Forelimb muscle (tissue), 1 donor: ENCODE measurements at places on chromosomes 16 and 17. TPM values are rescaled to one million over a fixed set of nuclear protein-coding genes. Genes with fewer than 3 reads are reported as not detected.

CBFA2T3 gene
- 18.9 TPM for polyA plus RNA-seq

KRT25 gene
- not detected for polyA plus RNA-seq

CASKIN2 gene
- 20.1 TPM for polyA plus RNA-seq

DOC2A gene
- polyA plus RNA-seq = 0.61 TPM

SOX8 gene
- 36.9 TPM for polyA plus RNA-seq

USH1G gene
- 0.05 TPM for polyA plus RNA-seq

PIPOX gene
- 1.9 TPM for polyA plus RNA-seq

KIF18B gene
- 7.7 TPM for polyA plus RNA-seq

RAB26 gene
- polyA plus RNA-seq = 1.0 TPM

KCNH6 gene
- not detected for polyA plus RNA-seq

ACAP1 gene
- polyA plus RNA-seq = 11.3 TPM
